ENCODE measurements at places on chromosomes 5 and 9.
A peak's percentile ranks its signal among the peaks of the same experiment; 100 is the strongest.

- no peak for DNase-seq
Observed at GRCh38 chr5:179225387-179225786, 119.9 kb downstream of the ADAMTS2 start.

- DNase-seq = no peak
Observed at GRCh38 chr9:108850293-108850897, 5.4 kb downstream of the ACTL7B start.

- no peak for DNase-seq
Observed at GRCh38 chr9:112945620-112946208, 55.0 kb upstream of the SLC46A2 start.

DNA sequence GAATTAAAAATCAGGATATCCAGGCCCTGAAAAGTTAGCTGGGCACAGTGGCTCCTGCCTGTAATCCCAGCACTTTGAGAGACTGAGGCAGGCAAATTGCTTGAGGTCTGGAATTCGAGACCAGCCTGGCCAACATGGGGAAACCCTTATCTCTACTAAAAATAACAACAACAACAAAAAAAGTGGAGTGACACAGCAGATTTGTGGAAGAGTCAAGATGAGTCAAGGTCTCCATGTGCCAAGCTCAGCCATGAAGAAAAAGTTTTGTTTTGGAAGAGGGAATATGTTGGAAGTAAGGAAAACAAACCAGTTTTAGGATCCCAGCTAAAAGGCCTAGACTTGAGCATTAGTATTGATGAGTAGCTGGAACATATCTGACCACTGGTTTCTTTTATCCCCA, 14.7 kb downstream of the LRRC70 start:
- DNase-seq = no peak

DNA sequence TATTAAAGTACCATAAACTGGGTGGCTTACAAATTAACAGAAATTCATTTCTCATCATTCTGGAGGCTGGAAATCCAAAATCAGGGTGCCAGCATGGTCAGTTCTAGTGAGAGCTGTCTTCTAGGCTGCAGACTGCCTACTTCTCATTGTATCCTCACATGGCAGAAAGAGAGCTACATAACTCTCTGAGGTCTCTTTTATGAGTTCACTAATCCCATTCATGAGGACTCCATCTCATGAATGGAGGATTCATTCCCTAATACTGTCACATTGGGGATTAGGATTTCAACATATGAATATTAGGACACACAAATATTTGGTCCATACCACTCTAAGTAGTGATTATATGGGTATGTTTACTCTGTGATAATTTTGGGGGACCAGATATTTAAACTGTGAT, 84.0 kb downstream of the ERP44 start:
- no peak for DNase-seq

- DNase-seq = no peak
Observed at GRCh38 chr5:80240368-80240986, 15.4 kb downstream of the SERINC5 start.

DNA sequence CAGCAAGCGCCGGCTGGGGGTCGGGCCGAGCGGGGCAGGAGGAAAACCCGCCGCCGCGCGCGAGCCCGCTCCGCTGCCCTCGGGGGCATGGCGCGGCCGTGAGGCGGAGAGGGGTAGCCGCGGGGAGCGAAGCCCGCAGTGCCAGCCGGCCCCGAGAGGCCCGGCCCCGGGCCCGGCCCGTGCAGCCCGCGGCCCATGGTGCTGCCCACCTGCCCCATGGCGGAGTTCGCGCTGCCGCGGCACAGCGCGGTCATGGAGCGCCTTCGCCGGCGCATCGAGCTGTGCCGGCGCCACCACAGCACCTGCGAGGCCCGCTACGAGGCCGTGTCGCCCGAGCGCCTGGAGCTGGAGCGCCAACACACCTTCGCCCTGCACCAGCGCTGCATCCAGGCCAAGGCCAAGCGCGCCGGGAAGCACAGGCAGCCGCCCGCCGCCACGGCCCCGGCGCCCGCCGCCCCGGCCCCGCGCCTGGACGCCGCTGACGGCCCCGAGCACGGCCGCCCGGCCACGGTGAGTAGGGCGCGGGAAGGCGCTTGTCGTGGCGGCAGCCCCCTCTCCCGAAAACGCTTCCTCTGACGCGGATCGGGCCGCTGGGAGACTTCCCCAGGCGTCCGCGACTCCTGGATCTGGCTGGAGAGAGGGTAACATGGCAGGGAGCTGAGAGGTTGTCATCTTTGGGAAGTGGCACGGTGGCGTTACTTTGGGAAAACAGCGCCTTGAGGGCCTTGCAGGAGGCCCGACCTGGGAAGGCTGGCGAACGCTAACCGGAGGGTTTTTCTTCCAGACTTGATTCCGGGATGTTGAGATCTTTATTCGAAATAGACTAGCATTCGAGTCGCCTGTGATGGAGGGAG, 523 bp downstream of the MAML1 start:
- DNase-seq = peak; percentile 37

DNA sequence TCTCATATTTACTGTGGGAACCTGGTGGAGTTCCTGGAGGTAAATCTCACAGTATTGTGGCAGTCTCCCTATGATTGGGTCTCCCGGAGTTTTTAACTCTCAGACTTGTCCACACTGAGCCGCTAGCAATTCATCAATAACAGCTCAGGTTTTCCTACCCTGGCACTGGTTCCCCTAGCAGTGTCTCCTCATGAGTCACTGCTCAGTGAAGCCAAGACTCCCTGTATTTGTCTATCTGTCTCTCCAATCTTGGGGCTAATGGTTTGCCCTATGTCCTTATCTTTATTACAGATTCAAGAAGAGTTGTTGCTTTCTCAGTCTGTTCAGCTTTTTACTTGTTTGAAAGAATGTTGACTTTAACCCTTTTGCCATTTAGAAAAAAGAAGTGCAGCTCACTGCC, 176.7 kb upstream of the FGF10 start:
- DNase-seq = no peak
